MG63 (cell line): ENCODE measurements at places on chromosomes 5 and 9.

- DNase-seq: peak; percentile 7
These were observed 113.8 kb upstream of the ANKRD55 start for GRCh38 chr5:56346741-56347535.

- DNase-seq: no peak
These were observed 4.0 kb downstream of the DNM1 start for GRCh38 chr9:128206916-128207910.

GRCh38 chr9:127445851-127446712 is 5.1 kb downstream of the RPL12 start:
- no peak for DNase-seq

DNA sequence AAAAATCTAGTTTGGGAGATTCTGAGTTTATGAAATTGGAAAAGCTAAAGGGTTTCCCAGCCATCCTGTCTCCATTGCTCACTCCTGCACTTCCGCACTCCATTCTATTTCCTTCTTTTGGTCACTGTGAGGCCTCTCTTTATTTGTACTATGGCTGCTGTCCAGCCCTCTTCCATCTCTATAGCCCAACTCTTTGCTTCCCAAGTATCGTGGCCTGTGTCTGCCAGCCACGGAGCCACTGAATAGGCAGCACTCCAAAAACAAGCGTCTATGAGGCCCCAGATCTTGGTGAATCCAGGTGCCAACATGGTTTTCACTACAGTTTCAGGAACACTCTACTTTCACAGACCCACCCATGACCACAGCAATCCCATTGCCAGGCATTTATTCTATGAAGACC is 37.2 kb downstream of the GRAMD2B start:
- no peak for DNase-seq

DNA sequence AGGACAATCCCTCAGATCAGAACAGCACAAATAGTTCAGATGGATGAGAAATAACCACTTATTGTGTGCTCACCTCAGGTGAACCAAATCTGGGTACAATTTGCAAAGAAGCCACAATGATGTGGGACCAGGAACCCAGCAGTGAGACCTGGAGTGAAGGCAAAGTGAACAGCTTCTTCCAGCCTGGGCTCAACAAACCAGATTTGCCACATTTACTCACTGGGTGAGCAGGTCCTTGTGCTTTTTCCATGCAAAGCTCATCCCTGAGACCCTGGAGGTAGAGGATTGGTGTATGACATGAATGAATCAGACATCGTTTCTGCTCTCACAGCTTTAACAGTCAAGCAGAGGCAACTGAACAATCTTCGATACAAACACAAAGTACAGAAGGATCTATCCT is 29.1 kb upstream of the GRIA1 start:
- DNase-seq: no peak

- no peak for DNase-seq
These were observed 295.5 kb downstream of the DTWD2 start for GRCh38 chr5:118692811-118693342.

DNA sequence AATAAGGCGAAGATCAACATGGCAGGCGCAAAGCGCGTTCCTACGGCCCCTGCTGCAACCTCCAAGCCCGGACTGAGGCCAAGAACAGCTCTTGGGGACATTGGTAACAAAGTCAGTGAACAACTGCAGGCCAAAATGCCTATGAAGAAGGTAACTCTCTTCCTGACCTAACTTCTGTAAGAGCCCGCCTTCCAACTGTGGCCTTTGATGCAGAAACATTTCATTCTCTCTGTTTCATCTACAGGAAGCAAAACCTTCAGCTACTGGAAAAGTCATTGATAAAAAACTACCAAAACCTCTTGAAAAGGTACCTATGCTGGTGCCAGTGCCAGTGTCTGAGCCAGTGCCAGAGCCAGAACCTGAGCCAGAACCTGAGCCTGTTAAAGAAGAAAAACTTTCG is 979 bp downstream of the CCNB1 start:
- DNase-seq: no peak

DNA sequence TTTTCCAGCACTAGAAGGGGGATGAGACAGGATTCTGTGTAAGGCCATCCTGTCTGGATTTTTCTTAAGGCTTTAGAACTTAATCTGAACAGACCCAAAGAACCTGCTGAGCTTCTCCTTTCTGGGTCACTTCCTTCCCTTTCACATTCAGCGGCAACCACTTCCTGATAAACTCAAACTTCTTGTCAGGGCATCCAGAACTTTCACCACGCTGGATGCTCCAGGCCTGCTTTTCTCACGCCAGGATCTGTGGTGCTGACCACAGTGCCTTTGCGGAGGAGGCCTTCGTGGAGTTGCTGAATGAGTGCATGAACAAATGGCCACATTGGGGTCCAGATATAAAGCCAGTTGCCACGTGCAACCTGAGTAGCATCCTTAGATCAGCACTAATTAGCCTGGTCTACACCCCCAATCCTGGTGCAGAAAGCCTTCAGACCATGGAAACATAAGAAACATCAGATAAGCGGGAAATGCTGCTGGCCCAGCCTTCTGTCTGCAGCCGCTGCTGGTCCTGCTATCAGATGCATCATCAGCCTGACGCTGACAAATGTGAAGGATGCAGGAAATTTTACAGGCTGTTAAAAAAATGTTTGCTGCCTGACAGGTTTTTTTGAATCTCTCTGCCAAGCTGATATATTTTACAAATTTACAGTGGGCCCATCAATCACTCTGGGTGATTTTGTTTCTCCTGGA is 75.3 kb upstream of the BARHL1 start:
- DNase-seq: no peak
